PC-9 (cell line): ENCODE measurements at places on chromosomes 6 and 20.

GRCh38 chr6:149492798-149493343, 8.1 kb upstream of the ZC3H12D start:
- H3K36me3 ChIP-seq = no peaks in the 10 kb centered on the region
- no peaks in the 10 kb centered on the region for H3K27me3 ChIP-seq

DNA sequence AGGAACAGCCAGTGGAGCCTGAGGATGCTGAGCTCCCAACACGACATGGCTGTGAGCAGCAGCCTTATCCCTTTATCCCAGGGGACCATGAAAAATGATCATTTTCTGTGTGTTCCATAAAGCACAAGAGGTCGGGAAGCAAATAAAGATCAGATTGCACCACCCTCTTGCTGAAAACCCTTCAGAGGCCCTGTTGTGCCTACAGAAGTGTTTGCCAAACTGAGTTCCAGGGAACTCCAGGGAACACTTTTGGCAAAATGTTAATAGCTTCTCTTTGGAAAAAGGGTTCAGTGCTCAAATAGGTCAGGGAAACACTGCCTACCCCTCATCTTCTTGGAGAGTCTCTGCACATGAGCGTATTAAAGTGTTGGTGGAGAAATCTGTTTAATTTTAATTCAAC, 24.4 kb downstream of the ARMC2 start:
- no peaks in the 10 kb centered on the region for H3K36me3 ChIP-seq
- peaks cover 10% of the 10 kb centered on the region for H3K4me1 ChIP-seq
- H3K4me3 ChIP-seq = no peak overlapping the region
- no peak for DNase-seq

DNA sequence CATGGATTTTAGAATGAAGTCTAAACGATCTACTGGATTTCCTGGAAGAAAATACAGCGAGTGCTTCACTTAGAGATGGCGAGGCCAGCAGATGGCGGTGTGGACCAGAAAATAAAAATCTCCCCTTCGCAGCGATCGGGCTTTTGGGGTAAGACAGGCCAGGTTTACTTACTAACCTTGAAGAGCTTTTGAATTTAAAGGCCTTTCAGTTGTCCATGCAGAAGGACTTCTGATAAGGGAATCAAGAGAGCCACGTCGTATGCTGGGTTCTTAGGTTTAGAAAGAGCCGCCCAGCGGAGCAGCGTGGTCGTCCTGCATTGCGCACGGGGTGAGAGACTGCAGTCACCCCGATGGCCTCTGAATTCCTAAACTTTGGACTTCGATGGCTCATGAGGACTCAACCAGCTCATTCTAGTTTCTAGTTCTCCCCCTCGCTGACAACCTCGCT, 125.2 kb upstream of the RALGAPA2 start:
- H3K4me3 ChIP-seq = no peak overlapping the region
- H3K27me3 ChIP-seq = peaks cover 51% of the 10 kb centered on the region
- no peak overlapping the region for H3K27ac ChIP-seq
- H3K36me3 ChIP-seq = no peaks in the 10 kb centered on the region
- DNase-seq = no peak

DNA sequence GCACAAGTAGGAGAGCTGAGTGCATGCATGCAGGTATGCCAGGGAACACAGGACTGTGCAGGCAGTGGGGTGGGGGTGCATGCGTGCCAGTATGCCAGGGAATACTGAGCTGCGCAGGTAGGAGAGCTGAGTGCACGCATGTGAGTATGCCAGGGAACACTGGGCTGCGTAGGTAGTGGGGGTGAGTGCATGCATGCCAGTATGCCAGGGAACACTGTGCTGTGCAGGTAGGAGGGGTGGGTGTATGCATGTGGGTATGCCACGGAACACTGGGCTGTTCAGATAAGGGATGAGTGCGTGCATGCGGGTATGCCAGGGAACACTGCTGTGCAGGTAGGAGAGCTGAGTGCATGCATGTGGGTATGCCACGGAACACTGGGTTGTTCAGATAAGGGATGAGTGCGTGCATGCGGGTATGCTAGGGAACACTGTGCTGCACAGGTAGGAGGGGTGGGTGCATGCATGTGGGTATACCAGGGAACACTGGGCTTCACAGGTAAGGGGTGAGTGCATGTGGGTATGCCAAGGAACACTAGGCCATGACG, 77.4 kb downstream of the LRFN2 start:
- no peaks in the 10 kb centered on the region for H3K36me3 ChIP-seq
- H3K4me1 ChIP-seq = no peaks in the 10 kb centered on the region
- no peak overlapping the region for H3K27ac ChIP-seq
- no peak for DNase-seq

DNA sequence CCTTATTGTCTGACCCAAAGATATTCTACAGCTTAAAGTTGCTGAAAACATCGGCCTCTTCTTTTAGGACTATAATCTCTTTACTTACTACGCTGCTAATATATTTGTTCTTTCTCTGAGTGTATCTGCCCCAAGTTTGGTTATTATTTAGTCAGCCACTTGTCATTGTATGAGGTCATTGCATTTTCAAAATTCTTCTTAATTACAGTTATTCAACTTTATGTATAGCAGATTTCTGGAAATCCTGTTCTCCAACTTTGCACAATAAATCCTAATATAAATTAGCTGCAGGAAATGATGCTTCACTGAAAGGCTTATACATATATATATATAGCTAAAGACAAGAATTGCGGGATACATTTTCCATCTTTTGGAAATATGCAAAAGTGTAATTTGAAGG, 88.5 kb upstream of the HIVEP1 start:
- H3K36me3 ChIP-seq = no peaks in the 10 kb centered on the region
- peaks cover 18% of the 10 kb centered on the region for H3K4me1 ChIP-seq
- DNase-seq = no peak
- H3K4me3 ChIP-seq = no peak overlapping the region

- H3K27ac ChIP-seq = no peak overlapping the region
- H3K27me3 ChIP-seq = no peaks in the 10 kb centered on the region
- no peaks in the 10 kb centered on the region for H3K36me3 ChIP-seq
- H3K4me3 ChIP-seq = no peak overlapping the region
- H3K4me1 ChIP-seq = no peaks in the 10 kb centered on the region
- no peak for DNase-seq
Observed at GRCh38 chr6:111959766-111960165, 86.5 kb upstream of the FYN start.

DNA sequence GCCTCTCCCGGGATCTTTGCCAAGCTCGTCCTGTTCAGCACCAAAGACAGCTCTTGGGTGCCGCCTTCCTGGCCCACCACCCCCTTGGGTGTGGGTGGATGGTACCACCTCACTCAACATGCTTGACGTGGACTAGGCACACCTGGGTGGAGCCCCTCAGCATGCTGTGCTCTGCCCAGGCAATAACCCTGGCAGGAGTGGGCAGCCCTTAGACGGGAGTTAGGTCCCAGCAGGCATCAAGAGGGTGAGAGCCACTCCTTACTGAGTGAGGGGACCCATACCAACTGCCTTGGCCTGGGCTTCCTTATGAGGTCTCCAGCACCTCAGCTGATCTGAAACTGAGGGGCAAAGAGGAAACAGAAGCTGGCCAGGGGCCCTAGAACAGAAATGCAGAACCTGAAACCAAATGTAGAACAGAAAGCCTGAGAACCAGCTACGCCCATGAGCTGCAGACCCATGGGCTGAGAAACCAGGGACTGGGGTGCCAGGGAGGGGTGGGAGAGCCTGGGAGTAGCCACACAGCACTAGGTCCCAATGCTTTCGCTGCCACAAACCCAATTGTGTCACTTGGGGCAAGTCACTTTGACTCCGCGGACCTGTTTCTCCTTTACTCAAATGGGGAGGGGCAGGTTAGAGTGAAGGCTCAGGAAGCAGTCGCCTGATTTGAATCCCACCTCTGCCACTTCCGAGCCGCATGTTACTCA, 2.0 kb downstream of the FGD2 start:
- H3K36me3 ChIP-seq = no peaks in the 10 kb centered on the region
- no peak overlapping the region for H3K4me3 ChIP-seq
- no peak for DNase-seq
- no peaks in the 10 kb centered on the region for H3K4me1 ChIP-seq
- H3K27me3 ChIP-seq = no peaks in the 10 kb centered on the region
- no peak overlapping the region for H3K27ac ChIP-seq

- H3K27ac ChIP-seq = no peak overlapping the region
- peaks cover 10% of the 10 kb centered on the region for H3K4me1 ChIP-seq
- no peaks in the 10 kb centered on the region for H3K27me3 ChIP-seq
Observed at GRCh38 chr20:44070139-44070900, 116.7 kb downstream of the JPH2 start.

- peaks cover 18% of the 10 kb centered on the region for H3K4me1 ChIP-seq
- no peak overlapping the region for H3K4me3 ChIP-seq
- no peaks in the 10 kb centered on the region for H3K27me3 ChIP-seq
- no peak for DNase-seq
- no peak overlapping the region for H3K27ac ChIP-seq
Observed at GRCh38 chr6:36491378-36491965, 48.7 kb downstream of the KCTD20 start.

DNA sequence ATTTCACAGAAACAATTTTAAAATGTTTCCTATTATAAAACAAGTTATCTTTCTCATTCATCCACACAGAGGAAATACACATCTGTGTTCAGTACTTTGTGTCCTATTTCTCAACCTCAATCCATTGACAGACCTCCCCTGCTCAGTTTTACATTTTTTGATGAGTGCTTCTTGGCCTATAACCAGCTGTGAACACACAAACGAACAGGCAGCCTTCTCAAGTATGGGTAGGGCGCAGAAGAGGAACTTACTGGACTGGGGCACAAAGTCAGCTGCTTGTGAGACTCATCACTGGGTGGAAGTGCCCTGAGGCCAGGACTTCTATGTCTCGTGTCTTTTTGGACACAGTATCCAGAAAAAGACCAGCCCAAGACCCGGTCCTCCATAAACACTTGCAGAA, 2.8 kb downstream of the RPS6KA2 start:
- H3K4me1 ChIP-seq = peaks cover 58% of the 10 kb centered on the region
- DNase-seq = no peak
- H3K4me3 ChIP-seq = no peak overlapping the region

DNA sequence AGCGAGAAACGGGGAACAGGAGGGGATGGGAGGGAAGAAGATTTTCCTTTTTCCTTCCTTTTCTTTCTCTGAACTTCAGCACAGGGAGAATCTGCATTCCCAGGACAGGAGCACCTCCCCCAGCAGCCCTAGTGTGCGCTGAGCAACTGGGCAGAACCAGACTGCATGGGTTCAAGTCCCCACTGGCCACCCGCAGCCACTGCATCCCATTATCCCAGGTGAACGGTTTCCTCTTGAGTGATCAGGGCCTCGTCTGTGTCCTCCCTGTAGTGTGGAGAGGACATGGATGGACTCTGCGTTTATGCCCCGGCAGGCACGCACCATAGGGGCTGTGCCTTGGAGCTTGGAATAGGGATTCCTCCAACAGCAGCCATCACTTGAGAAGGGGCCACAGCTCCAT, 53.0 kb downstream of the ANKRD60 start:
- peaks cover 15% of the 10 kb centered on the region for H3K4me1 ChIP-seq
- no peak overlapping the region for H3K27ac ChIP-seq
- H3K36me3 ChIP-seq = no peaks in the 10 kb centered on the region

DNA sequence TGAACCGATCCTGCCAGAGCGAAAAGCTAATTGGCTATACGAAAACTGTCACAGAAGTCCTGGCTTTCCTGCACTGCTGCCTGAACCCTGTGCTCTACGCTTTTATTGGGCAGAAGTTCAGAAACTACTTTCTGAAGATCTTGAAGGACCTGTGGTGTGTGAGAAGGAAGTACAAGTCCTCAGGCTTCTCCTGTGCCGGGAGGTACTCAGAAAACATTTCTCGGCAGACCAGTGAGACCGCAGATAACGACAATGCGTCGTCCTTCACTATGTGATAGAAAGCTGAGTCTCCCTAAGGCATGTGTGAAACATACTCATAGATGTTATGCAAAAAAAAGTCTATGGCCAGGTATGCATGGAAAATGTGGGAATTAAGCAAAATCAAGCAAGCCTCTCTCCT, 14.2 kb downstream of the CCR6 start:
- no peak for DNase-seq
- H3K36me3 ChIP-seq = no peaks in the 10 kb centered on the region
- no peak overlapping the region for H3K4me3 ChIP-seq
- H3K27me3 ChIP-seq = peaks cover 91% of the 10 kb centered on the region
- H3K27ac ChIP-seq = no peak overlapping the region
- no peaks in the 10 kb centered on the region for H3K4me1 ChIP-seq
